Sciatic nerve (tissue), 2 donors: ENCODE measurements at places on chromosomes 1 and 21.

GRCh38 chr1:40034869-40035268, 5.7 kb upstream of the CAP1 start:
- no peak for DNase-seq

GRCh38 chr1:62285984-62286785, 33.0 kb downstream of the KANK4 start:
- no peak for DNase-seq

DNA sequence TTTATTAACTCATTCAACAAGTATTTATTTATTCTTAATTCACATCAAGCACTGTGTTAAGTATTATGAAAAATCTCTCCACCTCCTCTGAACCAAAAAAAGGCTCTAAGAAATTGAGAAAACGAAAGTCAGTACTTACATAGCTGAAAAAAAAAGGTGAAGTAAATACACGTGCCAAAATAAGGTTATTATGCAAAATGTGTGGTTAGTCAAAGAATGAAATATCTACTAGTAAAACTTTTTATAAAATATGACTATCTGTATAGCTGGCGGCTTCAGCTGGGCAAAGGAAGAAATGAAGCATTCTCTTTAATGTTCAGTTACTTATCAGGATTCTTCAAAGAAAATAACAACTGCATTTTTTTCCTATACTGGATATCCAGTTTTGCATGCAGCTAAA, 35.5 kb upstream of the ASPM start:
- DNase-seq: no peak

DNA sequence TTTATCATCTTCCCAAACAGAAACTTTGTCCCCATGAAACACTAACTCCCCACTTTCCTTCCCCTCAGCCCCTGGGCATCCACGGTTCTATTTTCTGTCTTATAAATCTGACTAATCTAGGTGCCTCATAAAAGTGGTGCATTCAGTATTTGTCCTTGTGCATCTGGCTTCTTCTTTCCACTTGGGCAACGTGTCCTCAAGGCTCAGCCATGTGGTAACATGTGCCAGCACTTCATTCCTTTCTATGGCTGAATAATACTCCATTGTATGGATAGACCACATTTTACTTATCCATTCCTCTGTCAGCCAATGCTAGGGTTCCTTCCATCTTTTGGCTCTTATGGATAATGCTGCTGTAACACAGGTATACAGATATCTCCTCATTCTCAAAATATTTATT, 305.0 kb upstream of the RUNX1 start:
- no peak for DNase-seq

DNA sequence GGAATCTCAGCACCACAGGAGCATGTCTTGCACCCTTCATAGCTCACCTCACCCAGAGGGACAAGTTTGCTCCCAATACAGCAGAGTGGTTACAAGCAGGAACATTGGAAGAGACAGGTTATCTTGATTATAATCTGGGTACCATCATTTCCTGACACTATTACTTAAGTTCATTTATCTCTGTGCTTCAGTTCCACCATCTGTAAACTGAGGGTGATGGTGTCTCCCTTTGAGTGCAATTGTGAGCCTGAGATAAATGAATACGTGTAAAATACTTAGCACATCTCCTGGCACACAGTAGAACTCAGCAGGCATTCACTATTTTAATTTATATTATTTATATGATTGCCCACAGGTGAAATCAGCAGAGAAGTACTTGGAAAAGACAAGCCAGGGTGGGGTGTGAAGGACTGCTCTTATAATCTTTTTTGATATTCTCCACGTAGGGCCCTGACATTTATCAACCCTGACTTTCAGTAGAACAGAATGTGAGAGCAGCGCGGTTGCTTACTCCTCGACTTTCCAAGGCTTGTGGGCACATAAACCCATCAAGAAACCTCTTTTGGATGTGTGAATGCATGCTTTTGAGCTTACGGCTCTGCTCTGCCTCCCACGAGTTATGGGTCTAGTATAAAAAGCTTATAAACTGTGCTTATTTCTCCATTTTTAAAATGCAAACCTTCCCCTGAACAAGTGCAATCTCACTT, 34.9 kb downstream of the DUSP10 start:
- DNase-seq: no peak

DNA sequence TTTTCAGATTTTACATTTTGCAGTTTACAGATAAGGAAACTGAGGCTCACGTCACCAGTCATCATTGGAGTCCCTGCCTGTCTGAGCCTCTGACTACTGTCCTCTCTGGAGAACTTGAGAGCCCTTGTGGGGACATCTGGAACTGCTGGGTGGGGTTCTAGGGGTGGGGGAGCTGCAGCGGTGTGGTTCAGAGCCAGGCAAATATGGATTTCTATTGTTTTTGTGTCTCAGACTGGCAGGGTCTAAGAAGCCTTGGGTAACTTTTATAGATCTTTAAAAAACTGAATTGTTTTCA, 46.9 kb downstream of the IER5 start:
- DNase-seq: no peak

- no peak for DNase-seq
These were observed 20.0 kb downstream of the F11R start for GRCh38 chr1:161000736-161001480.

GRCh38 chr1:14500041-14500440, 98.4 kb upstream of the KAZN start:
- DNase-seq: no peak

- no peak for DNase-seq
These were observed 14.6 kb upstream of the SLC2A1 start for GRCh38 chr1:42973286-42973685.

DNA sequence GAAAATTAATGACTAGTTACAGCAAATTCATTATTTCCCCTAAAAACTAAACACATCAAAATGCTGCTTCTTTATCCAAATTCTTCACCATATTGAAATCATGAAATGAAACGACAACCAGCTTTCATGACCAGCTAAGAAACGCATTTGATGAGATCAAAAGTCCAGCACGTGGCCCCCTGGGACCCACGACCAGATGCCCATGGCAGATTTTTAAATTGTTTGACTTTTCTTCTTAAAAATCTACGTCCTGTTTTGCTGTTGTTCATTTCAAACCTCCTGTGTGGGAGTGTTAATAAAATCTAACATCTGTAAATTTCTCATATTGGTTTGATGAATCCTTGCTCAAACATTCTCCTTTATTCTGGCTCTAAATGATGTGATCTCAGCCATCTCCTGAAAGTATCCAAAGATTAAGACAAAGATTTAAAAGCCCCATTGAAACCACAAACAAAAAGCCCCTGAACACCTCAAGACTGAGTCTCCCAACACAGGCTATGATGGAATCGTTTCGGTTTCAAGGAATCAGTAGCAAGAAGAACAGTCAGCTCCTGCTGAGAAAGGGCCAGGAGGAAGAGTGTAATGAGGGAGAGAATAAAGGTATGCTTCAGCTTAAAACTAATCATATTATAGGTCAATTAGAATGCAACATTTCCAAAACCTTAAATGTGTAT, 523.6 kb downstream of the SMYD3 start:
- DNase-seq: no peak

GRCh38 chr1:44803312-44804095, 3.3 kb downstream of the PLK3 start:
- DNase-seq: peak; percentile 48

DNA sequence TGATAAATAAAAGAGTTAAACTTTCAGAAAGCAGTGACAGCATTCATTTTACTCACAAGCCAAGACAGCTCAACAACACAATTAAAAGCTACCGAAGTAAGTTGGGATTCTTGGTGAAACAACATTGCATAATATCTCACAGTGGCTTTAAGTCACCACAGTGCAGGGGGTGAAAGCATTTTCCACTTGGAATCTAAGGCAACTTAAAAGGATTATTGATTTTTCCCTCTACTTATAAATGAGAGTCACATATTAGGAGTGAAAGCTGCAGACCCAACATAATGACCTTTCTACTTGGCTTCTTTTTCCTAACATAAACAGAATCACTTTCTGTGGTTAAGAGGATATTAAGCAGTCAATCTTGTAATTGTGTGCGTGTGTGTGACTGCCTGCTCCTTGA, 536.6 kb upstream of the CXADR start:
- no peak for DNase-seq

GRCh38 chr1:29410476-29410875, 174.2 kb downstream of the PTPRU start:
- no peak for DNase-seq

- DNase-seq: peak; percentile 84
These were observed 42.1 kb upstream of the ZNF496 start for GRCh38 chr1:247373721-247374141.

DNA sequence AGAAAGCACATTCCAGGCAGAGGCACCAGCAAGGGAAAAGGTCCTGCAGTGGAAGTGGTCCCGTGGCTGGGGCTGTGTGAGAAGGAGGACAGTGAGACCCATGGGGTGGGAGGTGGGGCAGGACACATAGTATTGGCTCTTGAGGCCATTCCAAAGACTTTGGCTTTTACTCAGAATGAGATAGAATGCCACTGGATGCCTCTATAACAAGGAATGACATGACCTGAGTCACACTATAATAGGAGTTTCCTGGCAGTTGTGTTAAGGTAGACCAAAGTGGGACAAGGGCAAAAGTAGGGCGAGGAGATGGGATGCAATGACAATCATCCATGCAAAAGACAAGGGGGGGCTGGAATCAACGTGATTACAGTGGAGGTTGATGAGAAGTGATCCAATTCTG, 24.7 kb upstream of the LAMC2 start:
- DNase-seq: no peak

DNA sequence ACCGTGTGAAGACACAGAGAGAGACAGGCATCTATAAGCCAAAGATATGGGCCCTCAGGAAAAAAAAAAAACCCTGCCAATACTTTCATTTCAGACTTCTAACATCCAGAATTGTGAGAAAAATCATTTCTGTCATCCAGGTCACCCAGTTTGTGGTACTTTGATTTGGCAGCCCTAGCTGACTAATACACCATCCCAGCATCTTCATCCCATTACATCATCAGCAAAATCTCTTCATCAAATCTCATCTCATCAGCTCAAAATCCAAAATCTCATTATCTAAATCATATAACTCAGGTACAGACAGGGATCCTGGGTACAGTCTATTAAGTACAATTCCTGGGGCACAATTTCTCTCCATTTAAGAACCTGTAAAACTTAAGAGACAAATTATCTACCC, 51.9 kb upstream of the GJA8 start:
- no peak for DNase-seq

- no peak for DNase-seq
These were observed 430.1 kb downstream of the KCNT2 start for GRCh38 chr1:196178083-196178635.
